ENCODE measurements at places on chromosomes 1 and 21. TPM values are rescaled to one million over a fixed set of nuclear protein-coding genes. Genes with fewer than 3 reads are reported as not detected.

CNIH3 gene
- total RNA-seq = 0.21 TPM

HES4 gene
- total RNA-seq = 50.1 TPM

AMPD1 gene
- total RNA-seq = not detected

ZNF648 gene
- total RNA-seq = not detected

RGS18 gene
- 1.8 TPM for total RNA-seq

VASH2 gene
- 0.14 TPM for total RNA-seq

DNA sequence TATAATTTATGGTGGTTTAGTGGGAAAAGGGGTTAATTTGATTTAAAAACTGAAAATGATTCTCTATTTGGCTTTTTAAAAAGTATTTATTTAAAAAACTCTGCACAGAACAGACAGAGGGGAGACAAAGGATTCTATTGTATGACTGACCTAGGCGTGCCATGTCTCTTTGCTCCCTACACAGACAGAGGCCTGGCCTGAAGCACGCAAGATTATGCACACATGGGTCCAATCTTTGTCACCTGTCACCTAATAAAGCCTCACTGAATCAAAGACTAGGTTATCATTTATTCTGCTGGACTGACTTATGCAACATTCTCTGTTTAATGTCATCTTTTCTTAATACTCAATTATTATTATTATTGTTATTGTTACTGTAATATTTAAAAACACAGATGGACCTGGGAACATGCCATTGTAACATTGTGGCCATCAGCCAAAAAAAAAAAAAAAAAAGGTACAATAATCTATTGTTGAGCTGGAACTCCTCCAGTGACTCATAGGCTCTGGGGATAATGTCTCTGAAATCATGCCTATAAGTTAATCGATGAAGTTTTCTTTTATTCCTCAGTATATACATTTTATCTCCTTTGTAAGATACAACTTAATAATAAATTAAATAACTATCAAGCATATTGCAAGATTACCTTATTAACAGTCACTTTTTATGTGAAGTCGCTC, 112.1 kb downstream of the RUNX1 start:
- DNase-seq = no peak

DNA sequence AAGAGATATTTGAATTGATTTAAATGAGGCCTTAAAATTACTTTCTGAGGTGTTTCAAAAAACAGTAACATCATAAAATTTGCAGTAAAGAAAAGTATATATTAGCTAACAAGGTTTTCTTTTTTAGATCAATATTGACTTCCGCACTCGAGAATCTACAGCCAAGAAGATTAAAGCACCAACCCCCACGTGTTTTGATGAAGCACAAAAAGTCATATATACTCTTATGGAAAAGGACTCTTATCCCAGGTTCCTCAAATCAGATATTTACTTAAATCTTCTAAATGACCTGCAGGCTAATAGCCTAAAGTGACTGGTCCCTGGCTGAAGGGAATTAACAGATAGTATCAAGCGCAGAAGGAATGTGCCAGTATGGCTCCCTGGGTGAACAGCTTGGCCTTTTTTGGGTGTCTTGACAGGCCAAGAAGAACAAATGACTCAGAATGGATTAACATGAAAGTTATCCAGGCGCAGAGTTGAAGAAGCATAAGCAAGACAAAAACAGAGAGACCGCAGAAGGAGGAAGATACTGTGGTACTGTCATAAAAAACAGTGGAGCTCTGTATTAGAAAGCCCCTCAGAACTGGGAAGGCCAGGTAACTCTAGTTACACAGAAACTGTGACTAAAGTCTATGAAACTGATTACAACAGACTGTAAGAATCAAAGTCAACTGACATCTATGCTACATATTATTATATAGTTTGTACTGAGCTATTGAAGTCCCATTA, 3.6 kb downstream of the RGS1 start:
- DNase-seq = no peak

DNA sequence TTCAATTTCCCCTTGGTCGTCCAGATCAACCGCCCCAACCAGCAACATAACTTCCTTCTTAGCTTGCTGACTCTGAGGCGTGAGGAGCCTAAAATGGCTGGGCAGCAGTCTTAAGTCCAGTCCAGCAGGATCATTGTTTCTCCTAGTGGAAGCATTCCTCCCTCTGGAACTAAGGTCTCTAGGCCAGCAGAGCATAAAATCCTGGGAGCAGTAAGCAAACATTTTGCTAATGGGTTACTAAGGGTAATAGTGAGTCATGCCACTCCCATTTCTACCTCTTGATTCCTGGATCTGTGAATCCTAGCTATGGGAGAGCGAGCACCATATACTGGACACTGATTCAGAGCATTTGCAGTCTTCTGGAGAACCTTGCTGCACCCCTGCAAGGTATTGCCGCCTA, 59.9 kb downstream of the ADSS2 start:
- DNase-seq = no peak

GRCh38 chr1:1620433-1621139, 5.3 kb downstream of the MIB2 start:
- DNase-seq = no peak

DNA sequence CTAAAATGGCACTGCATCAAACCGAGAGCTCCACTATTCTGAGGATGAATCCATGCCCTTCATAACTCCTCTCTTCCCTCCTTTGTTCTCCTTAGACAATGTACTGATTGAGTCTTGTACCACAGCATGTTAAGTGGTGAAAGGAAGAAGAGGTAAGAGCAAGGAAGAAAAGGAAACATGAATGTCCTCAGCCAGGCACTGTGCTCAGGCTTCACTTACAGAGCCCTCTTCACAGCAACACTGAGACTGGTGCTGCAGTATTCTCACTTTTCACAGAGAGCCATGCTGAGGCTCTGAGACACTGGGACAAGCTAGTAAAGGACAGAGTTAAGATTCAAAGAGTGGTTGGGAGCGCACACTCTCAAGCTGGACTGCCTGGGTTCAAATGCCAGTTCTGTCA, 143.5 kb downstream of the AKT3 start:
- DNase-seq = no peak

DNA sequence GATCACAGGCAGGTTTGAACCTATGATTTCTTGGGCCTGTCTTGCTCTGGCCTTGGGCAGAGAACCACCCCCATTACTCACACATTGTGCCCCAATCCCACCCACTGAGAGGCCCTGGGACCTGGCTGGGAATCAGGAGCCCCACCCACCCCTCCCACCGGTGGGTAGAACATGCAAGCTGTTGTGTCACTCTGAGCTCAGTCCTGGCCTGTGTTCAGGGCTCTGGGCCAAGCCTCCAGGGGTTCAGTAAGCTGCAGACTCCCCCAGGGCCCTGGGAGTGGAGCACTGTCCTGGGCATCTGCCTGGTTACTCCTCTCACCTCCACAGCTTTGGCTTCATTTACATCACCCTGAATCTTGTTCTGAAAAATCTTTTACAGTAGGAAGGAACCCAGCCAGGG, 270.5 kb downstream of the RRAGC start:
- no peak for DNase-seq

- no peak for DNase-seq
Measured at GRCh38 chr1:84985365-84985764, 11.5 kb downstream of the MCOLN2 start.

- DNase-seq = no peak
Measured at GRCh38 chr1:210129092-210129491, 103.5 kb upstream of the SERTAD4 start.
